Stimulated activated CD8-positive, alpha-beta memory T cell treated with anti-CD3 and anti-CD28 coated beads, Interleukin-4, amount 100 ng/mL, for 1 hour (primary cell): ENCODE measurements at places on chromosomes 13 and 19.

DNA sequence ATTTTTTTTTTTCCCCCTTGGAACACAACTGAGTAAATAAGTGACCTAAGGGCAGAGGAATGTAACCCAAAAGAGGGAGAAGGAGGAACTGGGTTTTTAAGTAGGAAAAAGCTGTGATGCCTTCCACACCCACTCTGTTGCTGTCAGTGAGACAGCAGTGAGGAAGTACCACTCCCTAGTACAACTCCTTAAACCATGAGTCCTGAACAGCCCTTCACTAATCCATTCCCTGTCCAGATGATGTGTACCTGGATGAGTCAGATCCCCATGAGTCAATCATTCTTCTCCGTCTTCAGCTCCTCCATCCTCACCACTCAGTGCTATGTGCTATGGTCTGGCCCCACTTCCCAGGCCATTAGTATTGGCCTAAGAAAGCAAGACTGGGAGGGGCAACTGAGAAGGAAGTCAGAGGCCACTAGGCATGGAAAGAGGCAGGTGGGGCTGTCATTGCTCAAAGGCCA, 12.9 kb upstream of the CXCL17 start:
- DNase-seq: no peak

- DNase-seq: no peak
Observed at GRCh38 chr19:14952767-14953166, 11.5 kb downstream of the OR7C2 start.

GRCh38 chr13:44397766-44398223, 24.2 kb downstream of the SERP2 start:
- no peak for DNase-seq

DNA sequence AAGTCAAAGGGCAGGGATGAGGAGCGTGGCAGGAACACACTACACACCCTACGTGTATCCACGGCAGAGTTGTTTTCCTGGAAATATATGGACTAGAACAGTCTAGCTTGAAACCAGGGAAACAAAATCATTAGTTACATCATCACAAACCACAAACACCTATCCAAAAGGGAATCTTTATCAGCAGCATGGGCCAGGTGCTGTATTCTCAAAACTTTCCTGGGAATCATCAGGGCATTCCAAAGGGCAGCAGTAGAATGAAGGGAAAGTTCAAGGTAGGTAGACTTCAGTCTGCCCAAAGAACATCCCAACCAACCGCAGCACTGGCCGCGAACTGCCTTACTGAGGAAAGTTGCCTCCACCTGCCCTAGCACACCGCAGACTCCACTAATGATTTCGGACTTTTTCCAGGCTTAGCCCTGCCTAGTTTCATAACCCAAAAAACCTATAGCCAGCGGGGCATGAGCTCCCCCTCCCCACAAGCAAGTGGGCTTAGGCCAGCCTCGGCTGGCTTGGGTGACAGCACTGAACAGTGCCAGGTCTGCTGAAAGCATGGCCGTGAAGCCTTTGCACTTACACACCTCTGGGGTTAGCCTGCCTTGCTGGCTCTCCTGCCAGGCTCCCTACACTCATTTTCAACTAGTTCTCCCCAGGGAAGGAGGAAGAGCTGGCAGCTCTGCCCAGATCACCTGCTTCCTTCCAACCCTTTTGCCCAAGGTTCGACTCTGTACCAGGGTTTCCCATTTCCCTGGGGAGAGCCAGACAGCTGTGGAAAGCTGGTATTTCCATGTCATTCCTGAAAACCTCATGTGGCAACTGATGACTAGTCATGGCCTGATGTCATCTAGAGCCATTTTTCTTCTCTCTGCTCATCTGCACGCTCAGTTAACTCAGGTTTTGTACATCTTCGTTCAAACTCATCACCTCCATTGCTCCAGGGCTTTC, 77.3 kb upstream of the UBAC2 start:
- no peak for DNase-seq

GRCh38 chr13:60435762-60436374, 38.8 kb downstream of the TDRD3 start:
- no peak for DNase-seq

- no peak for DNase-seq
Observed at GRCh38 chr19:4061178-4061682, 5.5 kb downstream of the ZBTB7A start.
